ENCODE measurements at places on chromosomes 11 and 22. TPM values are rescaled to one million over a fixed set of nuclear protein-coding genes. Genes with fewer than 3 reads are reported as not detected.
A peak's percentile ranks its signal among the peaks of the same experiment; 100 is the strongest.

CRKL gene
- 91.0 TPM for total RNA-seq

DNA sequence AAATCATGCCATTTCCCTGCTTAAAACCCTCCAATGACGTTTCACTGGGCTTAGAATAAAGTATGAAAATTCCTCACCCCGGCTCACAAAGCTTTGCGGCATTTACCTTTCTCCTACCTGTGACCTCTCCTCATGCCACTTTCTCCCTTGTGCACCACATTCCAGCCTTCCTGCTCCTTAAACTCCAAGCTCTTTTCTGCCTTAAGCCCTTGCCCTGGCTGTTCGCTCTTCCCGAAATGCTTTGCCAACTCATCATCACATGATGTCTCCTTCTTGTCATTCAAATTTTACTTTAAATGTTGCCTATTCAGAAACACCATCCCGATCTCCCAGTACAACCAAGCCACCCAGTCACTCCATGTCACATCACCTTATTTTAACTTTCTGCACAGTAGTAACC is 2.0 kb downstream of the PLEKHA7 start:
- no peak overlapping the region for H3K27ac ChIP-seq
- H3K27me3 ChIP-seq, result peaks cover 33% of the 10 kb centered on the region
- no peak overlapping the region for H3K4me3 ChIP-seq
- DNase-seq, result no peak
- no peaks in the 10 kb centered on the region for H3K36me3 ChIP-seq

DNA sequence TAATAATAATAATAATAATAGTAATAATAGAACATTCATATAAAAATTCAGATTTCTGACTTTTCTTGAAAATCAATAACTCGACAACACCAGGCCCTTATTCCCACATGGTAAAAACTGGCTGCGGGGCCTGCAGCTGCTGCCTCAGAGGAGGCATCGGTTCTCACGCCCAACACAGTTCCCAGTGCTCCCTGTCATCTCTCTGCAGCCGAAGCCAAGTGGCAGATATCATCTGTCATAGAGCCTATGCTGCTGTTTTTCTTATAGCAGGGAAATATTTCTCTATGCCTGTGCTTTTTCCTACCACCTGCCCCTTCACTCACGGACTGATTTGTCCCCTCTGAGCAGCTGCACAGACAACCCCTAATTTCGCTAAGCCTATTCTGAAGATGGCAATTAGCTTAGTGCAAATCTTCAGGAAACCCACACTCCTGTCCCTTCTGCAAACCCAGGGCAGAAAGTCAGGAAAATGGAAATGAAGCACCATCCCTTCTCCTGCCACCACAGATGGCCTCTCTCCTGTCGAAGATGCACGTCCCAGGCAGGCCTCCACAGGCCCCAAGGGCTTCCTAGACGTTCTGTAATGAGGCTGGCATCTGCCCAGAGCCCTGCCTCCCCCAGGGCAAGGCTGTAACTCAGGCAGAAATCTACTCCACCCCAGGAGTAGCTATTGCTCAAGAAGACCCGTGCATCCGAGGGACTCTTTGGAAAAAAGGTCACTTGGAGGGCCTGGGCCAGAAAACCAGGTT is 66.7 kb downstream of the SYN3 start:
- no peaks in the 10 kb centered on the region for H3K4me1 ChIP-seq
- no peak for DNase-seq
- H3K36me3 ChIP-seq, result no peaks in the 10 kb centered on the region
- no peak overlapping the region for H3K4me3 ChIP-seq

DNA sequence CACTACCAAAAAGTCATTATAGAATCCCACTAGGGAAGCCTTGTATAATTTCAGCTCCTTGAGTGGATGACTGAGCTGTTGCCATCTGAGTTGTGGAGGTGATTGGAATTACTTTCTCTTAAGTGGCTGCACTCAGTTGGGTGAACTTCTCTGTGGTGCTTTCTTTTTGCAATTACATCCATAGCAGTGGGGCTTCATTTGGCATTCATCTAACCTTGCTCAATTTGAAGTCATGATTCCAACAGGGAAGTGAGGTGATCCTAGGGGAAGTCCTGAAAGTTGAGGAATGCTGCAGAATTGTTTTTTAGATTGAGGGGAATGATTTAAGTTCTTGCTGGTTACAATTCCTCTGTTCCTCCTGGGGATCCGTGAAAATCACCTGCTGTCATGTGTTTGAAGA is 39.6 kb downstream of the ARHGAP42 start:
- H3K4me1 ChIP-seq, result no peaks in the 10 kb centered on the region
- no peak overlapping the region for H3K4me3 ChIP-seq
- no peaks in the 10 kb centered on the region for H3K36me3 ChIP-seq
- H3K27me3 ChIP-seq, result peaks cover 2% of the 10 kb centered on the region
- H3K27ac ChIP-seq, result no peak overlapping the region

DNA sequence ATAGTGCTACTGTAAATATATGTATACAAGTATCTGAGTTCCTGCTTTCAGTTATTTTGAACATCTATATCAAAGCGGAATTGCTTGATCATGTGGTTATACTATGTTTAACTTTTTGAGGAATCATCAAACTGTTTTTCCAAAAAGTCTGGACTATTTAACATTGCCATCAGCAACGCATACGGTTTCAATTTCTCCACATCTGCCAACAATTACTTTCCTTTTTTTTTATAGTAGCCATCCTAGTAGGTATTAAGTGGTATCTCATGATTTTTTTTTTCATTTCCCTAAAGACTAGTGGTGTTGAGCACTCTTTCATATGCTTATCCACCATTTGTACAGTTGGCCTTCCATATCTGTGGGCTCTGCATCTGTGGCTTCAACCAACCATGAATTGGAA is 1.3 kb upstream of the UBE4A start:
- no peak overlapping the region for H3K27ac ChIP-seq
- no peaks in the 10 kb centered on the region for H3K27me3 ChIP-seq
- H3K4me1 ChIP-seq, result peaks cover 33% of the 10 kb centered on the region
- H3K4me3 ChIP-seq, result no peak overlapping the region

C11orf16 gene
- total RNA-seq, result not detected

APOBEC3A gene
- total RNA-seq, result not detected

DNA sequence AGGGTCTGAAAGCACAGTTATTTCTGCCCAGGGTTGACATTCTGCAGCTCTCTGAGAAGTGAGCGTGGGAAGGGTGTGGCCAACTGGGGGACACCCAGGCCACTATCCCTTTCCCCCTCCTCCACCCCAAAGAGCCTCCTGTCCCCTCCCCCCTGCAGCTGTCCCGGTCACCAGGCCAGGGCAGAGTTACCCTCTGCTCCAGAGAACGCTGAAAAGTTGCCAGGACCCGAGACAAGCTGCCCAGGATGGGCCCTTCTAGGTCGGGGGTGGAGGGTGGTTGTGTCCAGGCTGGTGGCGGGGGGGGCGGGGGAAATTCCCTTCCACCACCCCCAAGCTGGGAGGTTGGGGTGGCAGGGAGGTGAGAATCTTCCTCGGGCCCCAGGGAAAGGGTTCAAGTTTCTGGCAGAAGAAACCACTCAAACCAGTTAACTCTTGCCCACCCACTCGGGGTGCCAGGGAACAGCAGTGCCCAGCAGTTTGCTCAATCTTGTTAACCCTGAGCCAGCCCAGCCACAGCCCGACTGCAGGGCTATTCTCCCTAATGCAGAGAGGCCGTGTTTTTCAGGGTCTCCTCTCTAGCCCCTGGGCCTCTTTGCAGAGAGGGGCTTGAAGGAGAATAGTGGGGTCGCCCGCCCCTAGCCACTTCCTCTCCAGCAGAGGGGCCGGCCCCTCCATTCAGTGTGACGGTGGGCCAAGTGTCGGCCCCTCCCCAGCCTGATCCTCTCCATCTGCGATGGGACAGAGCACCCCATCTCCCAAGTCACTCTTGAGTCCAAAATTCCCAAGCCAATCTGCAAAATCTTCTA is 697 bp downstream of the LGALS1 start:
- no peaks in the 10 kb centered on the region for H3K27me3 ChIP-seq
- H3K27ac ChIP-seq, result peak overlapping the region; percentile 99
- peak overlapping the region; percentile 92 for H3K4me3 ChIP-seq
- H3K36me3 ChIP-seq, result peaks cover 13% of the 10 kb centered on the region
- H3K4me1 ChIP-seq, result peaks cover 36% of the 10 kb centered on the region

- DNase-seq, result peak; percentile 83
- H3K4me3 ChIP-seq, result no peak overlapping the region
- H3K27ac ChIP-seq, result peak overlapping the region; percentile 46
- no peaks in the 10 kb centered on the region for H3K36me3 ChIP-seq
- peaks cover 24% of the 10 kb centered on the region for H3K4me1 ChIP-seq
These were observed 20.3 kb downstream of the CLPB start for GRCh38 chr11:72413914-72414628.

DNA sequence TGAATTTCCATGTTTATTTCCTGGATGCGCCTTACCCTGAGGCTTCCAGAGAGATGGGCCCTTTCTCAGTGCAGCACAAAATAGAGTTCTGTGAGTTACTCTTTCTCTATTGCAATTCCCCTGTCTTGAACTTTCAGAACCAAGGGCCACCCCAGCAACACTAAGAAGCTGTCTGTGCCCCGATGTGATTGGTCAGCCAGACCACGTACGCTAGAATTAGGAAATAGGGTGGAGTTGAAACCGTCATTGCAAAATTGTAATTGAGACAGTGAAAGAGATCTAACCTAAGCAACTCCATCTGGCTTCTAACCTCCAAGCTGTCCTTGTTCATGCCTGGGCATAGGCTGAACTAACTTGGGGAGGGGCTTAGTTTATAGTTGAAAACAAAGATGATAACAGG is 981.3 kb downstream of the OPCML start:
- H3K36me3 ChIP-seq, result no peaks in the 10 kb centered on the region
- no peak overlapping the region for H3K27ac ChIP-seq
- H3K27me3 ChIP-seq, result no peaks in the 10 kb centered on the region
- no peak for DNase-seq
- H3K4me3 ChIP-seq, result no peak overlapping the region

DNA sequence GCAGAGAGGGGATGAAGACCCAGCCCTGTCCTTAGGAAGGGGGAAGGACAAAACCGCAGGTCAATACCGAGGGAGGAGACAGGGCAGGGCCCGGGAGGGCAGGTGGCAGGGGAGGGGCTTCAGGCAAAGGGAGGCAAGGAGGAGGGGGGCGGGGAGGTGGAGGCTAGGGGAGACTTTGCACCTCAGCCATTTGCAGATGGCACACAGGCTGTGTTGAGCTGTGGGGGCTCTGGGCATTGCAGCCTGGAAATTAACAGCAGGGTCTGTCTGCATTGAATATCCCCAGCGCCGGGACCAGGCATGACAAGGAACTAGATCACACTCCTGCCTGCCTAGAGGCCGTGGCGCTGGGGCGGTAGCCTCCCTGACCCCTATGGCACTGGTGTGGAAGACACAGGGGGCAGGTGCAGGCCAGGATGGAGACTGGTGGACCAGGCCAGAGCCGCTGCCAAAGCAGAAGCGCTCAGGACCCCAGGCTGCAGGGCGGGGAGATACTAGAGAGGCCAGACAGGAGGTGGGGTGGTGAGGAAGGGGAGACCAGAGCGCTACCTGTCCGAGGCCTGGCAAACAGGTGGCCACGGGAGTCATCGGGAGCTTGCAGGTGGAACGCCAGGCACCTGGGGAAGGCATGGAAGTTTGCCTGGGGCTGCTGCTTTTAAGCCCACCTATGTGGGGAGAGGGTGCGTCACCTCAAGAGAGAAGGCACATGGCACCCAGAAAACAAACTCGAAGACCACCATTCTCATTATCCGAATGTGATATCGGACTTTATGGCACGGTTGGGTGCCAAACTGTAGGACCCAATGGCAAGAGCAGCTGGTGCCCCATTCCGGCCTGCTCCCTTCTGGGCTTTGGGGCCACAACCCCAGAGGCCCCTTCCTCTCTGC is 11.5 kb downstream of the CBX6 start:
- H3K27me3 ChIP-seq, result peaks cover 6% of the 10 kb centered on the region
- H3K27ac ChIP-seq, result peak overlapping the region; percentile 30
- H3K4me3 ChIP-seq, result no peak overlapping the region
- H3K36me3 ChIP-seq, result no peaks in the 10 kb centered on the region

- no peak for DNase-seq
- no peak overlapping the region for H3K4me3 ChIP-seq
- H3K4me1 ChIP-seq, result peaks cover 7% of the 10 kb centered on the region
- no peak overlapping the region for H3K27ac ChIP-seq
- H3K27me3 ChIP-seq, result no peaks in the 10 kb centered on the region
- no peaks in the 10 kb centered on the region for H3K36me3 ChIP-seq
These were observed 60.2 kb upstream of the LYVE1 start for GRCh38 chr11:10628508-10629236.

- H3K4me1 ChIP-seq, result peaks cover 12% of the 10 kb centered on the region
- DNase-seq, result no peak
- no peaks in the 10 kb centered on the region for H3K27me3 ChIP-seq
These were observed 18.6 kb downstream of the POLR3H start for GRCh38 chr22:41525450-41526225.

PLA2G3 gene
- not detected for total RNA-seq

DNA sequence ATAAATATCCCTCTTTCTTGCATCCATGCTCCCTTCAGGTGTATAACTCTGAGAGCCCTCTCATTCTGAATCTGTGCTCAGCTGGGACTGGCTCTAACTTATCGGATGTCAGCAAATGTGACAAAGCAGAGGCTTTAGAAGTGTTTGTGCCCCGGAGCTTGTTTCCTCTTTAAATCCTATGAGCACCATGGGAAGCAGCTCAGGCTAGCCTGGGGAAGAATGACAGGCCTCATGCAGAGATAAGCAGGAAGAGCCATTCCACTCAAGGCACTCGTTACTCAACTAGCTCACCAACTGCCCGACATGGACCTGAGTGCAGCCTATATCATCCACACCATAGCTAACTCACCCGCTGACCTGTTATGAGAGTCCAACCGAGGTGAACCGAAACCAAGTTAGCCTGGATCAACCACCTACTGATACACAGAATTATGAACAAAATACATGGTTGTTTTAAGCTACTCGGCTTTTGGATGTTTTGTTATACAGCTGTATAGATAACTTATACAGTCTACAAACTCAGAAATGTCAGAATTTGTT is 990.7 kb downstream of the NTM start:
- H3K36me3 ChIP-seq, result no peaks in the 10 kb centered on the region
- no peak overlapping the region for H3K27ac ChIP-seq
- no peaks in the 10 kb centered on the region for H3K4me1 ChIP-seq
- no peaks in the 10 kb centered on the region for H3K27me3 ChIP-seq

DNA sequence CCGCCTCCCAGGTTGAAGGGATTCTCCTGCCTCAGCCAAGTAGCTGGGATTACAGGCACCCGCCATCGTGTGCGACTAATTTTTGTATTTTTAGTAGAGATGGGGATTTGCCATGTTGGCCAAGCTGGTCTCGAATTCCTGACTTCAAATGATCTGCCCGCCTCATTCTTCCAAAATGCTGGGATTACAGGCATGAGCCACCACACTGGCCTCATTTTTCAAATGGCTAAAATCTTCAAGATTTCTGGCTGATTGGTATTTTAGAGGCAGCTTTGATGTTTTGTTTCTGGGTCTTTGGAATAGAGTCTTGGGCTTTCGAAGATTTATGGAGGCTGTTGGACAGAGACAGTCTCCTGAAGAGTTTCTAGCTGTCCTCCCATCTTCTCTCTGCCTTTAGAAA is 5.8 kb upstream of the SLC3A2 start:
- no peak overlapping the region for H3K4me3 ChIP-seq
- peaks cover 7% of the 10 kb centered on the region for H3K36me3 ChIP-seq
- no peak overlapping the region for H3K27ac ChIP-seq
- H3K27me3 ChIP-seq, result no peaks in the 10 kb centered on the region
- peaks cover 7% of the 10 kb centered on the region for H3K4me1 ChIP-seq

NCAM1 gene
- 0.72 TPM for total RNA-seq

- no peak overlapping the region for H3K27ac ChIP-seq
- peaks cover 17% of the 10 kb centered on the region for H3K27me3 ChIP-seq
- H3K4me1 ChIP-seq, result no peaks in the 10 kb centered on the region
- no peak for DNase-seq
These were observed 77.4 kb downstream of the CWC15 start for GRCh38 chr11:94895971-94896370.

GRCh38 chr11:131624531-131624930 is 254.1 kb downstream of the NTM start:
- peaks cover 14% of the 10 kb centered on the region for H3K27me3 ChIP-seq
- H3K4me1 ChIP-seq, result no peaks in the 10 kb centered on the region
- no peak overlapping the region for H3K27ac ChIP-seq
- H3K4me3 ChIP-seq, result no peak overlapping the region

MTA2 gene
- 233 TPM for total RNA-seq
